Activated CD4-positive, alpha-beta T cell treated with anti-CD3 and anti-CD28 coated beads for 48 hours (primary cell): ENCODE measurements at places on chromosomes 6 and 20.

- DNase-seq, result no peak
These were observed 37.7 kb downstream of the INSM1 start for GRCh38 chr20:20405623-20406022.

GRCh38 chr6:134343066-134343465, 25.2 kb upstream of the SGK1 start:
- no peak for DNase-seq

GRCh38 chr6:41635365-41635764, 2.9 kb upstream of the MDFI start:
- no peak for DNase-seq

DNA sequence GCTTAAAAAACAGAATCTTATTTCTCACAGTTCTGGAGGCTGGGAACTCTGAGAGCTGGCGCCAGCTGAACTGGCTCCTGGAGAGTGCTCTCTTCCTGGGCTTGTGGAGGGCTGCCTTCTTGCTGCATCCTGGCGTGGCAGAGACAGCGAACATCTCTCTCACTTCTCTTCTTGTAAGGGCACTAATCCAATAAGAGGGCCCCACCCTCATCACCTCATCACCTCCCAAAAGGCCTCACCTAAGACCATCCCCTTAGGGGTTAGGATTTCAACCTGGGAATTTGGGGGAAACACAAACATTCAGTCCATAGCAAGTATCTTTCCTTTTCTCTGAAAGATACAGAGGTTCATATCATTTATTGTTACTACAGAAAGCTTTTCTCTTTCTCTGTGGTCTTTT, 23.9 kb downstream of the PNLDC1 start:
- DNase-seq, result no peak

- DNase-seq, result no peak
These were observed 45.5 kb upstream of the KIF25 start for GRCh38 chr6:167951781-167952511.

GRCh38 chr20:48769069-48769983, 58.5 kb downstream of the PREX1 start:
- peak; percentile 94 for DNase-seq

DNA sequence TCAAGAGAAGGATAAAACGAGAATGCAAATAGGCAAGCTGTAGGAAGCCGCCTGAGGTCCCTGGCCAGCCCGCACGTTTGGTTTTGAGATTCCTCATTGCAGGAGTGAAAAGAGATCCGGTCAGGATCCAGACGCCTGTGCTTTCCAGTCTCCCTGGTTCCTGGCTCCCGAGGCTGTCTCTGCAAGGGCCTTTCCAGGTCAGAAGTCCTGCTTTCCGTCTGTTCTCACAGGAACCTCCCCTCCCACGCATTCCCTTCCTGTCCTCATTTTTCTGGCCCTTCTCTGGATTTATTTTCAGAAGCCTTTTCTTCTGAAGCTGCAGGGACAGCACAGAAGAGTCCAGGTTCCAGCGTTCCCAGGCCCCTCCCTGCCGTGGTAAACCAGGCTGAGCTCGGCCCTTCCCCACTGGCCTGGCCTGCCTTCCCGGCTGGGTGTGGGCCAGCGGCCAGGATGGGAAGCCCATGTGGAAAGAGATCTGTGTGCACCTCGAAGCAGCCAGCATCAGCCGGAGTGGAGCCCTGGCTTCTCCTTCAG, 54.0 kb downstream of the TMEM242 start:
- no peak for DNase-seq

DNA sequence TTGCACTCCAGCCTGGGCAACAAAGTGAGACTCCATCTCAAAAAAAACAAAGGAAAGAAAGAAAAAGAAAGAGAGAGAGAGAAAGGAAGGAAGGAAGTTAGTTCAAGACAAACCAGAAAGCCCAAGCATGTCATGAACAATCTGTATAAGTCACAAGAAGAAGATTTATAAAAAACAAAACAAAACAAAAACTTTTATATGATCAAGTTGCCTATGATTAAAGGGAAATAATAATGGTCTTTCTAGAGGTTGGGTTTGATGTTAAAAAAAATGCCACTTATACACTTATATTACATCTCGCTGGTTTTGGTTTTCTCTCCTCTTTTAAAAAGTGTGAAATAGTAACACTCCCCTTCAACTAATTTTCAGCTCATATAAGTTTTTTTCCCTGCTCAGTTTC, 146.2 kb upstream of the CARMIL1 start:
- no peak for DNase-seq

DNA sequence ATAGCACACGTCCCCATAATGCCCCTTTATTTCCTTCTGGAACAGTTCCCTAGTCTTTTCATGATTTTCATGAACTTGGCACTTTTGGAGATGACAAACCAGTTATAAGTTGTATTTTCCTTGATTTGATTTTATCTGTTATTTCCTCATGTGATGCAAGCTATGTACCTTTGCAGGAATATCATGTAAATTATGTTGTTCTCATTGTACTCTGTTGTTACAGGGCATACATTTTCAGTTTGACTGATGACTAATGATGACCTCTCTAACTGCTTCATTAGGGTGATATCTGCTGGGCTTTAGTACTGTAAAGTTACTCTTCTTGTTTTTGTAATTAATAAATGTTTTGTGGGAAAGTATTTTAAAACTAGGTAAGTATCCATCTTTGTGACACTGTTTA, 147.3 kb downstream of the ZFAND3 start:
- DNase-seq, result no peak

- DNase-seq, result peak; percentile 43
These were observed 53.7 kb downstream of the PPP1R16B start for GRCh38 chr20:38859070-38859690.
